ENCODE measurements at places on chromosomes 3 and 15.

- no peak for DNase-seq
Measured at GRCh38 chr15:39517122-39517855, 63.6 kb upstream of the THBS1 start.

- DNase-seq: no peak
Measured at GRCh38 chr15:58492661-58493397, 61.0 kb downstream of the LIPC start.

- no peak for DNase-seq
Measured at GRCh38 chr3:187520027-187520945, 149.9 kb downstream of the SST start.

DNA sequence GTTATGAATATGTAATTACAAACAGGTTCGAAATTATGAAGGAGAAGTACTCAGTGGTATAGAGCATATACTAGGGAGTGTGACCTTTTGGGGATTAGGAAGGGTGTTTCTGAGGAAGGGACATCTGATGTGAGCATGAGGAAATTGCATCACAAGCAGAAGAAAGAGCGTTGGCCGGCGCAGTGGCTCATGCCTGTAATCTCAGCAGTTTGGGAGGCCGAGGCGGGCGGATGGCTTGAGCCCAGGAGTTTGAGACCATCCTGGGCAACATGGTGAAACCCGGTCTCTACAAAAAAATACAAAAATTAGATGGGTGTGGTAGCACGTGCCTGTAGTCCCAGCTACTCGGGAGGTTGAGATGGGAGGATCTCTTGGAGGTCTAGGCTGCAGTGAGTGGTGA lies 6.9 kb downstream of the CMTM7 start:
- no peak for DNase-seq

- no peak for DNase-seq
Measured at GRCh38 chr3:77323626-77324025, 283.7 kb downstream of the ROBO2 start.

- no peak for DNase-seq
Measured at GRCh38 chr15:100314809-100315400, 26.9 kb downstream of the ADAMTS17 start.

DNA sequence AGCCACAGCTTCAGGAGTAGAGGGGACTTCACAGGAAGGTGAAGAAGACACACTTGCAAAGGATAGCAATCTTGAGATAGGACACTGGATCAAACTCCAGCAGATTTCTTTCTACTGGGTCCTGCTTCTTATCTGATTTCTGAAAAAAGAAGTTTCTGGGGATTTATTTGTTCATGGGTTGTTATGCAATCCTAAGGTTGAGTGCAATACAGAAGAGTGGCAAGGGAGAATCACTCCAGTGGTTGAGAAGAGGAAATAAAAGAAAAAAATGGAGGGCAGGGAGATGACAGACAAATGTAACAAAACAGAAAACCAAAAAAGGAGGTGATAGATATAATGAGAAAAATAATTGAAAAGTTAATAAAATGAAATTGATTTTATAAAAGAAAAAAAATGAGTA lies 858.3 kb downstream of the TUSC7 start:
- DNase-seq: no peak

DNA sequence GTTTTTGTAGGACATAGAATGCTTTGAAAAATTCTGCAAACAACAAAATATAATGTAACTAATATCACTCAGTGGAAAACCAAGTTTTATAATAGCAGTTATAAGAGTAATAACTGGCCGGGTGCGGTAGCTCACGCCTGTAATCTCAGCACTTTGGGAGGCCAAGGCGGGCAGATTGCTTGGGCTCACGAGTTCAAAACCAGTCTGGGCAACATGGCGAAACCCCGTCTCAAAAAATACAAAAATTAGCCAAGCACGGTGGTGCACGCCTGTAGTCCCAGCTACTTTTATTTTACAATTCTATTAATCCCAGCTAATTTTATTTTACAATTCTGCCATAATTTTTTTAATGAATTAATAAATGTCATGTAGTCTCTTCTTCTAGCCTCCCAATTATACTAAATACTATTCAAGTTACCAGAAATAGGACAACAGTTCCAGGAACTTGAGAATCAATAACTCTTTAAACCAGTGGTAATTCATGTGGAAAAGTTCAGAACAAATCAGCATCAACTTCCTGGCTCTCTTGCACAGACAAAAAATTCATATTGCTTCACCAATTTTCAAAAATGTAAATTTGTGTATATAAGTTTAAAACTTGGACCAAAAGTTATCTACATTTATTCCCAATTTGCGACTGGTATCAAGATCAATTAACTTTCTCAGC lies 2.2 kb downstream of the DENND4A start:
- no peak for DNase-seq

DNA sequence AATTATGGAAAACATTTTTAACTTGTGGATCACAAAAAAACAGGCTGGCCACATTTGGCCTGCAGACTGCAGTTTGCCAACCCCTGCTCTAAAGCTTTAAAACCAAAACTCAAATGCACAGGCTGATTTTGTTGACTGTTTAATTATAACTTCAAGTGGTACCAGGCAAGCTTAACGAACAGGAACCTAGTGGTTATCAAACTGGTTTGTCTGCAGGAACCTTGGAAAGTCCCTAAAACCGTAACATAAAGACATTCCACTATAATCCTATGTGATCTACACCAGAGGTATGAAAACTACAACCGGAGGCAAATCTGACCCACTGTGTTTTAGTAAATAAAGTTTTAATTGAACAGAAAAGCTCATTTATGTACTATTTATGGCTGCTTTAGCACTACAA lies 52.4 kb downstream of the TBL1XR1 start:
- DNase-seq: no peak

- no peak for DNase-seq
Measured at GRCh38 chr3:188383748-188384147, 229.8 kb downstream of the LPP start.

GRCh38 chr3:62833538-62833937 lies 41.7 kb downstream of the CADPS start:
- DNase-seq: no peak

DNA sequence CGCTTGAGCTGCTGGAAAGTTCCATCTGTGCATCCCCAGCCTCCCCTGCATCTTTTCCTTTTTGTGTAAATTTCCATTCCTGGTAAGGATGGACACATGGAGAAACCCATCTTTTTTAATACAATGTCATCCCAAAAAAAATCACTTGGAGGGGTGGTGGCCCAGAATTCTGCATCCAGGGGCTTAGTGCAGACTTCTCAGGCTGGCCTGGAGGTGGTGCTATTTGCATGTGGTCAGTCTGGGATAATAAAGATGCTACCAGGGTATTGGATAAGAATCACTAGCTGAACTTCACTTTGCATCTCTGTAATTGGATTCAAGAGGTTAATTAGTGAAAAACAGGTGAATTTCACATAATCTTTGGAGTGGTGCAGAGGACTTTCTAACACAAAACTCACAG lies 1.8 kb upstream of the ZSCAN2 start:
- no peak for DNase-seq

DNA sequence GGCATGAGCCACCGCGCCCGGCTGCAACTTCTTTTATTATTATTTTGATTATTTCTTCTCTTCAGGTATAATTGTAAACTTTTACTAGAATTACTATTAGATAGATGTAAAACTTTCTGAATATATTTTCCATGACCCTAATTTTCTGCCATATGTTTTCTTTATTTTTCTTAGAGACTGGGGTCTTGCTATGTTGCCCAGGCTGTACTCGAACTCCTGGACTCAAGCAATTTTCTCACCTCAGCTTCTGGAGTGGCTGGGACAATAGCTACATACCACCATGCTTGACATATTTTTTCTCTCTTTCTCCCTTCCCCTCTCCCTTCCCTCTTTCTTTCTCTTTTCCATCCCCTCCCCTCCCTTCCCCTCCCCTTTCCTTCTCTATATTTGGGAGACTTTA lies 29.6 kb upstream of the CHST2 start:
- no peak for DNase-seq

DNA sequence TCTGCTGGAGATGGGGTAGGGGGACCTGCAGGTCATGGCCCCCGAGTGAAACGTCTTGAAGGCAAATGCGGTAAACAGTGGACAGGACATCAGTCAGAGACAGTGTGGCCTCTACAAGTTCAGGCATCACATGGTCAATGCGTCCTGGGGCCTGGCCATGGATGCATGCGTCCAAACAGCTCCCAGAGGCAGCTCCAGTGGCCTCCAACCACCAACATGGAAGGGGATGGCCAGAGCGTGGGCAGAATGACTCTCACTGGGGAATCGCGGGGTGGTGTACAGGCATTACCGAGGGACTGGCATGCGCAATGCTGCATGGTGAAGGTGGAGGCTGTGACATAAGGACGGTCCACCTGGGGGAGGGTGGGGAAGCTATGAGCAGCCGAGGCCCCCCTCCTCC lies 35.6 kb upstream of the IQSEC1 start:
- DNase-seq: no peak

DNA sequence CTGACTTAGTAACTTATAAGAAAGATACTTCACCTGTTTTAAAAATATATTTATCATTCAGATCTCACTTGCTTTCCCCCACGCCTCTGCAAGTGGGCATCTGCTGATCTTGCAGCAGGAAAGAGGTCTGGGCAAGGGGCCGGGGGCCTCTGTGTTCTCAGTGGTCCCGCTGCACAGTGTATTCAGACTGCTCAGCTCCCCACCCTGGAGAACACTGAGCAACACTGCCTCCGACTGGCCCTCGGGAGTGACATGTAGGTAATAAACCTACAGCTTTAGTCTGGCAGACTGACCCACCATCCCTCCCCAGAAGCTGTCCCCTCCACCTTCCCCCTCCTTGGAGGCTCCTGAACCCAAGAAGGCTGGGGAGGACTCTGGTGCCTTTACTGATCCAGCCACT lies 43.8 kb downstream of the GABRB3 start:
- no peak for DNase-seq

DNA sequence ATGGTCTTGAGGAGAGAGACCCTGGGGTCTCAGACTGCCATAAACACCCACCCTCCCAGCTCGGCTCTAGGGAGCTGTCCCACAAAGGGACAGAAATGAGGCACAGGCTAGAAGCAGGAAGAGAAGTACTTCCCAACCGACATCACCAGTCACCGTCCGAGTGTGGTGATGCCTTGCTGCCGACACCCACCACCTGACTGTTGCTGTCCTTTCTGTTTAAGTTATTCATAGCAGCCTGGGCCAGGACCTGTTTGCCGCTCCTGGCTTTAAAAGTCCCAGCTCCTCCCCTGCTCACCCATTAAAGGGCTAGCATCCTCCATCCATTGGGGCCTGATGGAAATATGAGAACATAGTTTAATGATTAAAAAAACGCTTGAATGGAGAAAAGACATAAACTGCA lies 13.2 kb upstream of the SPG11 start:
- DNase-seq: no peak

GRCh38 chr3:60167186-60167585 lies 1084.1 kb downstream of the FHIT start:
- no peak for DNase-seq

- DNase-seq: no peak
Measured at GRCh38 chr3:186901135-186901734, 29.1 kb upstream of the ST6GAL1 start.

DNA sequence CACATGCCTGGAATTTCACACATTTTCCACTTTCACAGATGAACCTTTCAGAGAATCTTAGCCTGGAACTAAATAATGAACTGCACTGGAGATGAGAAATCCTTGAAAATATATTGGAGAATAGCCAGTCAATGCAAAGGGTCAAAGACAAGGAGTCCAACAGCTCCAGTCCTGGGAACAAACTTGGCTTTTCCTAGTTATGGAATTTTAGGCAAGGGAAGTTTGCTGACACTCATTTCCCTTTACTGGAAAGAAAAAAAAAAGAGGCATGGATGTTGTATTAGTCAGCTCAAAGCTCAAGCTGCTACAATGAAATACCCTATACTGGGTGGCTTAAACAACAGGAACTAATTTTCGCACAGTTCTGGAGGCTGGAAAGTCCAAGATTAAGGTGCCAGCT lies 690.8 kb upstream of the ARPP21 start:
- DNase-seq: no peak

GRCh38 chr3:181050738-181051137 lies 61.2 kb upstream of the DNAJC19 start:
- no peak for DNase-seq

DNA sequence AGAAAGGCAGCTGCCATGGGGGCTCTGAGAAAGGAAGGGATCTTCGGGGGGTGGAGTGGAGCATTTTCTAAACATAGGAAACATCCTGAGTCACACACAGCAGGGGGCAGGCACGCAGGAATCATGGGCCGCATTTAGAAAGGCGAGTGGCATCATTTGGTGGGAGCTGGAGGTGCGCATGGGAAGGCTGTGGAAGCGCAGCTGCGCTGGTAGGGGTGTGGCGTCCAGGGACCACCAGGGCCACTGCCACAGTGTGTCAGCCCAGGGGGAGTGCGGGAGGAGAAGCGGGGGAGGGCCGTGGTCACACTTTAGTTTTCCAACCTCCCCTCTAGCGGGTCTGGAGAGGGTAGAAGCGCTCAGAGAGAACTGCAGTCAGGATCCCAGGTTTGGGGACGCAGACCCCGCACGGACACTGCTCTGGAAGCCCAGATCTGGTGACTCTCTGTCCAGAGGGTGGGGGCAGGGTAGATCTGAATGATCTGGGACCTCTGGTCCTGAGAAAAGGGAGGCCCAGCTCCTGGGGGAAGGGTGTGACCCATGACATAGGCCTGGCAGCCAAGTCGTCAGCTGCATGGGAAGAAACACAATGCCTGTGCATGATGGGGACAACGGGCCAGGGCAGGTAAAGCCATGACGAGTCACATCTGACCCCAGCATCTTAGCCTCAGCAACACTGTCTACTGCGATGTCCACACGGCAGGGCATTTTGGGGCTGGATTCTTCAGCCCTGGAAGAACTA lies 88.0 kb upstream of the IQSEC1 start:
- DNase-seq: no peak

GRCh38 chr3:72756900-72757299 lies 91.3 kb downstream of the SHQ1 start:
- no peak for DNase-seq

DNA sequence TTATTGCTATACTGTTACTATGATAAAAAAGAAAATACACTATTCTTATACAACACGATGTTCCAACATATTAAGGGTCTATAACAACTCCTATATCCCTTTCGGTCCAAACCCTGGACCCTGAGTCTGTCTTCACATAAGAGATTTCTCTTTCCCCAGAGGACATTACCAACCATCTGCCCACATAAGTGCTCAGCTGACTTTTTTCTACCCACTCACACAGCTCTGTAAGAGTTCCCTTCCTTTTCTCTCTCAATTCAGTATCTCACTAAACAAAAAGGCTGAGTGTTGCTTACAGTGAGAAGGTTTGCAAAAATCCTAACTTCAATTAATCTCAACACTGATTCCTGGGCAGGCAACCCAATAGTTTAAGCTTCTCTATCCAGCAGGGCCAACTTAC lies 30.5 kb downstream of the ITGB5 start:
- DNase-seq: no peak

- DNase-seq: no peak
Measured at GRCh38 chr15:74868059-74868458, 5.1 kb downstream of the SCAMP2 start.

DNA sequence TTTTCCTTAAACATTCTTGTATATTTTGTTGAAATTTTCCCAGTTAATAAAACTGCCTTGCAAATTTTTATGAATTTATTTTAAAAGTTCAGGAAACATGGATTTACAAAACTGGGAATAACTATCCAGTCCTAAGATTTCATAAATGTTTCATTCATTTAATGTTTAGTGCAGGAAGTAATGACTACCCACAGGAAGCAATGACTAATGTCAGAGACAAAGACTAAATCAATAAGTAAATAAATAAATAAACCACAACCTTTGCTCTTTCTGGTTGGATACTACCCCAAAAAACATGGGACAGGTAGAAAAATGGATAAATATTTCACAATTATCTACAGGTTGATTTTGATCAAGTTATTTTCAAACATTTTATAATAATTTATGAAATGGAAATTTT lies 48.8 kb upstream of the TMCO5A start:
- DNase-seq: no peak

All from NCI-H510A (cell line).